ENCODE measurements at places on chromosomes 6 and 20.

GRCh38 chr20:50580842-50581544, 70.8 kb downstream of the PTPN1 start:
- DNase-seq: no peak

- no peak for DNase-seq
These were observed 20.7 kb upstream of the ZNF76 start for GRCh38 chr6:35238843-35239289.

GRCh38 chr20:11170565-11170964, 496.8 kb upstream of the JAG1 start:
- no peak for DNase-seq

DNA sequence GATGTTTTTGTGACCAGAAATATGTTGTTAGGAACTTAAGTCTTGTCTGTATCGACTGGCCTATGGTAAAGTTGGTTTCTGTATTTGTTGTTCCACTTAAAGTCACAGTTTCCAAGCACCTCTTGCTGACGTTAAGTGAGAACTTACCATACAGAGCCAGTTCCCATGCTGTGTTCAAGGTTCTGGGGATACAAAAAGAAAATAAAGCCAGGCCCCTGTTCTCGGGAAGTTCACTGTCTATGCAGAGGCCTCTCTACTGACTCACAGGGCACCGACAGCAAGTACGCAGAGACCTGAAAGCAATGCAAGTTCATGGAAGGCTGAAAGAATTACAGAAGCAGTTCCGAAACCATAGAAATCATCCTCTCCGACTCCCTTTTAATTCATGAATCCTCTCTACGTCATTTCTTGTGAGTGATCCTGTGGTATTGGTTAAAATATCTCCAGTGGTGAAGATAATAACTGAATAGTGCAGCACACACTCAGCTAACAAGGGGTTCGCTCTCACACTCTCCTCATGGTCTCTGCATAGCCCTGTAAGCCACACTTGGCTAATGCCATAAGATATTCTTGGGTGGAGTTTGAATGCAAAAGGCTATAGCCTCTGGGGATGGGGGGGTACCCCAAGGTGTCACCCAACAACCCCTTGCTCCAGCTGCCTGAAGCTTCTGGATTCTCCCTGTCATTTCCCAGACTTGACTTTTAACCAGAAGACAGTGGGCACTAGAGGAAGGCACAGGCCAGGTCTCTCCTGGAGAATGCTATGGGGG, 91.2 kb upstream of the EXOC2 start:
- no peak for DNase-seq

DNA sequence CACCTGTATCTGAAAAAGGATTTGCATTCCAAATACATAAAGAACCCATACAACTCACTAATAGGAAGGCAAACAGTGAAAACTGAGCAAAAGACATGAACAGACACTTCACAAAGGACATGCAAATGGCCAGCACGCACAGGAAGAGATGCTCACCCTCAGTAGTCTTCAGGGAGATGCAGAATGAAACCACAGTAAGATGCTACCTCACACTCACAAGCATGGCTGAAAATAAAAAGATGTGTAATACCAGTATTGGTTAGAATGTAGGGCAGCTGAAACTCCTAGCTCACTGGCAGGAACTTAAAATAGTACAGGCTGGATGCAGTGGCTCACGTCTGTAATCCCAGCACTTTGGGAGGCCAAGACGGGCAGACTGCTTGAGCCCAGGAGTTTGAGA, 64.6 kb downstream of the SNX5 start:
- no peak for DNase-seq

GRCh38 chr20:13141546-13141945, 79.5 kb upstream of the ISM1 start:
- no peak for DNase-seq

GRCh38 chr6:55953335-55953734, 77.9 kb upstream of the BMP5 start:
- peak; percentile 46 for DNase-seq

DNA sequence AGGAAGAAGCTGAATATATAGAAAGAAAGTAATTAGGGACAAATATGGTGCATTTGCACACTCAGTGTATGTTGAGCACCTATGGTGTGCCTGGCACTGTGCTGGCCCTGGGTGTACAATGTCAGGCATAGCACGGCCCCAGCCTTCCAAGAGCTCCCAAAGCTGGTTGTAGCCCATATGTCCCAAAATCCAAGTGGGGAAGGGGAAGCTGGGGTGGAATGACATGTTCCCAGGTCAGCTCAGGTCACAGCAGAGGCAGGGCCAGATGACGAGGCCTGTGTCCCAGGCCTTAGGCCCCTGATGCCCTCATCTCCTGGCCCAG, 170.0 kb downstream of the VEGFA start:
- no peak for DNase-seq

- no peak for DNase-seq
These were observed 117.8 kb downstream of the ZDHHC14 start for GRCh38 chr6:157498817-157499216.

DNA sequence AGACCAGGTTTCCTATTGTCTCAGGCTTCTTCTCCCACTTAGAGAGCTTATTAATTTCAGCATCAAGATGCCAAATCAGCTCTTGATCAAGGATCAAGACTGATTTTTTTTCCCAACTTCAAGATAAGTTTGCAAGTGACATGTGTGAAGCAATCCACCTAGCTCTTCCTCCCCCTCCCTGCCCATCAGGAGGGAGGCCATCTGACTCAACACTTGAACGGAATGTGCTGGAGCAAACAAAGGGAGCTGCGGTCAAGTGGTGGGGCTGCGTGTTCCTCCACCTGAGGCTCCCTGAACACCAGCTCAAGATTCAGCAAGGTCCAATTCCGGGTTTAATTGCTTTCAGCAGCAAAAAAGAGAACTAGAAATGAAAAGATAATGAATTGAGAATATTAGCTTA, 38.7 kb downstream of the TTI1 start:
- no peak for DNase-seq

All from stromal cell of bone marrow (primary cell).